ENCODE measurements at places on chromosomes 2 and 18.

GRCh38 chr2:28545590-28546200 is 49.8 kb downstream of the PLB1 start:
- DNase-seq = no peak

DNA sequence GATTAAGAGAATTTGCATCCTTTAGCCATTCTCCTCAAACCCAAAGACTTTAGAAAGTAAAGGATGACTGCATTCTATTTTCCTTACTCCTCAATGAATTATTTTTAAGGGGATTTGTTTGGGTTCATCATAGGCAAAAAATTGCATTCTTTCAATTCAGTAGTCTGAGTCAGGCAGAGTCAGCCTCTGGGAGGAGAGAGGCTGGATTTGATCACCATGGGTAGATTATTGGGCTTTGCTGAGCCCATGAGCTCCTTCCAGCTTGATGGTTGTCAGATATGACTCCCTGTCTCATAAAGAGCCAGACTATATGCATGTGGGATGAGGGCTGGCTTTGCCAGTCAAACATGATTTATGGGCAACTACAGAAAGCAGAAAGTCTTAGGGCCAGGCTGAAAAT is 101.2 kb downstream of the KCNS3 start:
- DNase-seq = no peak

GRCh38 chr2:100902817-100903405 is 83.0 kb downstream of the NPAS2 start:
- no peak for DNase-seq

- DNase-seq = no peak
These were observed 182.4 kb upstream of the ERBB4 start for GRCh38 chr2:212721026-212721451.

- no peak for DNase-seq
These were observed 24.9 kb downstream of the CCBE1 start for GRCh38 chr18:59672235-59672711.

DNA sequence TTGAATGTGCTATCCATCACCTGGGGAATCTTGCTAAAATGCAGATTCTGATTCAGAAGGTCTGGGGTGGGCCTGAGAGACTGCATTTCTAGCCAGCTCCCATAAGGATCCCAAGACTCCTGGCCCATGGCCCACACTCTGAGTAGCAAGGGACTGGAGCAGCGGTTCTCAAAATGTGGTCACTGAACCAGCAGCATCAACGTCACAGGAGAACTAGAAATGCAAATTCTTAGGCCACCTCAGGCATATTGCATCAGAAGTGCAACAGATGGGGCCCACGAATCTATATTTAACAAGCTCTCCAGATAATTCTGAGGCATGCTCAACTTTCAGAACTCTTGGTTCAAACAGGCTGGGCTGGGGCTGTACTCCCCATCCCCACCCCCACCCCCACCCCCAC is 74.6 kb downstream of the DHRS9 start:
- no peak for DNase-seq

DNA sequence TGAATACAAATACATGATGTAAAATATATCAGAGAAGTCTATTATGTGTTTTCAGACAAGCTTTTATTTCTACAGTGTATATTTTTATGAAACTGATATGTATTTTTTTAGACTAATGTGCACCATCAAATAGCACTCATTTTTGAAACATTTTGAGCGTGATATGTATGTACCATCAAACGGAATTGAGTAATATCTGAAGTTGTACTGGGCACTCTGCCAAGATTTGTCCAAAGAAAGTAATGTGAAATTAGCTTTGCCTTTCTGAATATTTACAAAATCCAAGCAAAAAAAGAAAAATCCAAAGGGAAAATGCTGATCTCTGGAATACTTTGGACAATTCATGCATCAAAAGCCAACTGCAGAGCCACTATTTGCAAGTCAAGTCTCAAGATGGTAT is 972.0 kb downstream of the DPP10 start:
- DNase-seq = no peak

- DNase-seq = no peak
These were observed 764 bp downstream of the MBD2 start for GRCh38 chr18:54223568-54224241.

DNA sequence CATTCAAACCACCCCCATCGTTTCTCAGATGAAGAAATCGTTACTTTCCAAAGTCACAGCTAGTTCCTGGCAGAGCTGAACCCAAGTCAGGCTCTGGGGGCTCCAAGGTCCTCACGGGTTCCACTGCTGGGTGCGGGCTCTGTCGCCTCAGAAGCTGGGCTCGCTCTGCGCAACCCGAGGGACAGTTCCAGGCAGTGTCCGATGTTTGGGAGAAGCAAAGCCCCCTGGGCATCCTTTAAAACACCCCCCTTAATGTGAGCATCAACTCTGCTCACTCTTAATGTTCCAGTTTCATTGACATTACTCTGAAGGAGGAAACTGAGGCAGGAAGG is 796 bp downstream of the AOX1 start:
- no peak for DNase-seq

- DNase-seq = no peak
These were observed 158.1 kb upstream of the ZNF521 start for GRCh38 chr18:25510096-25510495.

GRCh38 chr2:43513216-43513615 is 82.6 kb downstream of the THADA start:
- DNase-seq = no peak

DNA sequence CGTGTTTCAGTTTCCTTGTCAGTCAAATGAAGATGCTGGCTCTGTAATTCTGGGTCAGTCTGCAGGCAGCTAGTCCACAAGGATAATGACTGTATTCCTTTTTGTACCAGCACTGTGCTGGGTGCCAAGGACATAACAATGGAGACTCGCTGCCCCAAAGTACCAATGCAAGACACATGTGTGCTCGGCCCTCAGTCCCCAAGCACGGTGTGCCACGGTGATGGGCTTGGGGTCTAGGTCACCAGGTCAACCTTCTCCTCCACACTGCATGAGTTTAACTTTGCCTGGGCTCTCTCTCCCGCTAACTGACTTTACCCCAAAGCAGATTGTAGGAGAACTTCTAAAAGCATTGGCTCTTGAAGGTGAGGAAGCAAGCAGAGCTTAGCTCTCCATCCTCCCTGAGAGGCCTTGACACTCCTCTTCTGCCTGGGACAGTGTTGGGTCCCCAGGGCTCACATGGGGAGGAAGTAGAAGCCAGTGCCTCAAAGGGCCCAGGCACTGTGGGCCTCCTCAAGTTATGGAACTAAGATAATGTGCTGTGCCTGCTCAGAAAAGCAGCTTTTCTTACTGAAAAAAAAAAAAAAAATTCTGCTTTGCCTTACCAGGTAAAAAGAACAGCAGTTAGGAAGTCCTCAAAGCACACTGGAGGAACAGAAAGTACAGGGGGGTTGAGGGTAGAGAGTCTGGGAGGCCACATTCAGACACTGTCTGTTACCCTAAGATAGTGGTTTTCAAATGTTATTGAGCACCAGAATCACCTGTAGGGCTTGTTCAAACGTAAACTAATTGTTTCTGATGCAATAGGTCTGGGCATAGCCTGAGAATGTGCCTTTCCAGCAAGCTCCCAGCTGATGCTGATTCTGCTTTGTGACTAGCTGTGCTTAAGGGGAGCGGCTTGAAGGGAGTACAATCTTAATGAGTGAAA is 276.4 kb upstream of the CXCR4 start:
- no peak for DNase-seq

GRCh38 chr2:145860083-145860482 is 1340.2 kb upstream of the ZEB2 start:
- no peak for DNase-seq

- DNase-seq = no peak
These were observed 14.3 kb downstream of the NCKAP5 start for GRCh38 chr2:133553838-133554408.

GRCh38 chr2:180787330-180787729 is 193.1 kb upstream of the UBE2E3 start:
- DNase-seq = no peak

DNA sequence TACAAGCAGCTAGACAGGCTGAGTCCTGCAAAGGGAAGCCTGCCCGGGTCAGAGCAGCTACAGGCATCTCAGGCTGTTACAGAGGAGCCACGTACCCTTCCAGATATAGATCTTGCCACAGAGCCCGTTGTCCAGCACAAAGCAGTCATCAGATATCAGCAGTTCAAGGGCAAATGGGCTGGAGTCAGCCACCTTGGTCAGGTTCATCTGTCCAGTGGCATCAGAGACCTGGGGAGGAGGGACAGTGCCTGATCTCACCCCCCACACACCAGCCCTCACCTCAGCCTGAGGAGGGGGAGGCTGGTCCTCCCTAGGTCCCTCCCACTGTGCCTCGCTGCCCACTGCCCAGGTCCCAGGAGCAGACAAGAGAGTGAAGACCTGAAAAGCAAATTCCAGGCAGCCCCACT is 12.2 kb downstream of the CAPG start:
- DNase-seq = no peak

DNA sequence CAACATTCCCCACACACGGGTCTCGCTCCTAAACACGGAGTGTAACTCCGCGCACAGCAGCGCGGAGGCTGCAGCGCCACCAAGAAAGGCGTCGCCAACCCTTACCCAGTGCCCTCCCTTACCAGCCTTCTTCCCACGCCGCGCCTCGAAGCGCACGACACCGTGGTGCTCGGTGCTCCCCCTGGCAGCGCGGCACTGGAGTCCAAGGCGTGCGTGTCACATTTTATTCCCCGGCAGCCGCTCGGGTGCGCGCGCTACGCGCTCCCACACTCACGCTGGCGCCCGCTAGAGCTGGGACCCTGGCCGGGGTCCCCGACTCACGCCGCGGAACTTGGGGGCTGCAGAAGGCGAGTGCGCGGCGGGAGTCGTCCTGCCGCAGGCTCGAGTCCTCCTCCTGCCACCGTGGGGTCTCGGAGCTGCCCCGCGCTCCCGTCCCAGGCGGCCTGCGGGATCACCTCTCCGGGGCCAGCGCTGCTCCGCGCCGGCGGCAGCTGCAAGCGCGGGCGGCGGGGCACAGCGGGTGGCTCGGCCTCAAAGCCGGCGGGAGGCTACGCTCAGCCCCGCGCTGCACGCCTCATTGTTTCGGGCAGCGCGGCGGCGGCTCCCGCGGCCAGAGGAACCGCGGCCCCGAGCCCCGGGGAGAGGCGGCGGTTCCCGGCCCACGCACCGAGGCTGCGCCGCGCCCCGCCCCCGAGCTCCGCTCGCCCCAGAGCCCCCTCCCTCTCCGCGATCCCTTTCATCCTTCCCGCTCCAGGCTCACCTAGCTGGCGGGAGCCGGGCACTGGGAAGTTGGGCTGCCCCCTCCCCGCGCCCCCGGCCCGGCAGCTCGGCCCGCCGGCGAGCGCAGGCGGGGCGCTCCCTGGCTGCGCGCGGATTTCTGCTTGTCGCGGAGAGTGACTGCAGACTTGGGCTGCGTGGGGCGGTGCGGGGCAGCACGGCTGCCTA is at the start of gene ST6GAL2:
Gene ST6GAL2, minus strand, starts transcription at position 197 of the 945 bp plus-strand sequence. CDS start 42,190 bp downstream, outside the sequence.
- DNase-seq = no peak

GRCh38 chr18:31840499-31840898 is 79.8 kb upstream of the SLC25A52 start:
- DNase-seq = no peak

DNA sequence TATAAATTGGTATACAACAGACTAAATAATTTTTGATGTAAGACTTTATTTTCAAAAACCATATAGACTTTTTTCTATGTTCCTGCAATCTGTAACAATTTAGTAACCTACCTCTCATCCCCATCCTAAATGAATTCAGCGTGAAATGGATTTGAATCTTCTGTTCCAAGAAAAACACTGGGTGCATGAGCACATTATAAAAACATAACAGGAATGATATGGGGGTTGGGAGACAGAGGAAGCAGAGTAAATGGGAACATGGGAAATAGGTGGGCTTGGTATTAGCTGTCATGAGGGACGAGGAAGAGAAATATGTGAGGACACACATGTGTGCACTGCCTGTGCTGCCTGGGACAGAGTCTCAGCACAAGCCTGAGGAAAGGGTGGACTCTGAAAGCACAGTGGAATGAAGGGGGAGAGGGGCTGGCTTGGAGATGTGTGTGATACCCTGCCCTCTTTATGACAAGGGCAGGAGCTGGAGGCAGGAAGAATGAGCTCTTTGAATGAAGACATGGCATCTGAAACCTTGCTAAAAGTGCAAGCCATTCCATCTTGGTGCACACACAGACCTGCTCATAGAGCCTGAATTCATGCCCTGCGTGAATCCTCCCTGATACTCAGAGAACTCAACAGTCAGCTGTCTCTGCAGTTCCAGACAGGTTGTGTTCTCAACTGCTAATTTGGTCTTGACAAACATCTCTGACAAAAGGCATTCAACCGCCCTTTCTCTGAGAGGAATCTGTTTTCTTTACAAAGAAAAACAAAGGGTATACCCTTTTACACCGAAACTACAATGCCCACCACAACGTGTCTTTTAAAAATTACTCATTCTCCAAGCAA is 66.6 kb downstream of the EPB41L3 start:
- DNase-seq = no peak

DNA sequence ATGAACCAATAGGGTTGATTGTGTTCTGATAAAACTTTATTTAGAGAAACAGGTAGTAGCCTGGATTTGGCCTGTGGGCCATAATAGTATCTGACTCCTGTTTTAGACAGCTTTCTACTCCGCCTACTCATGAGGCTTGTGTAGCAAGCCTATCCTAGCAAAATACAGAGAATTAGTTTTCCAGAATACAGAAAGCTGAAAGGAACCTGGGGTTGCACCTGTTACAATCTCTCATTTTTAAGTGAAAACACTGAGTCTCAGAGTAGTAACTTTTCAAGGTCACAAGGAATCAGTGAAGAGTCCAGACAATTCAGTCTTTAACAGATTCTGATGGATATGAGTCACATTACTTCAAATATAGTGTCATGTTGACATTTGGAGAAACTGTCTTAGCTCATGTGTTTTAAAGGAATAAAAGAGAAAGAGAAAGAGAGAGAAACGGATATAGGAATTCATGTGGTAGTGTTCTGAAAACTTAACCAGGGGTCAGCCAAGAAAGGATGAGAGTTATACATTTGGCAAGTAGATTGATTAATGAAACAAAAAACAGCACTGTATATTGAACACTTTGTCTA is 17.0 kb downstream of the ARHGAP28 start:
- no peak for DNase-seq

DNA sequence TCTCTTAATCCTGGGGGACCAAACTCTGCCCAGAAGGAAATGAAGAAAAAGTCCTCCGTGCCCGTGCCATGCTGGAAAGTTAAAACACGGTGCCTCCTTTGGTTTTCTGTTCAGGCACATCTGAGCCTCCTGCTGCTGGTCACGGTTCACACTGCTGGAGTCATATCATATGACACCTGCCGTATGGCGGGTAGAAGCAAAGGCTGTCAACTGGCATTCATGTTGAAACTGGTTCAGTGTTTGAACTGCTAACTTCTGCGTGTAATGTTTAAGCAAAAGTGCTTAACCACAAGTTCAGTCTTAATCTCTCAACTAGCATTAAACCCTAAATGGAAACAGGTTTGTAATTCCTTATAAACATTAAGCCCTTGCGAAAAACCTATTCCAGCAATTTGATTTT is 3.1 kb downstream of the STK39 start:
- DNase-seq = no peak

- DNase-seq = no peak
These were observed 26.3 kb downstream of the FN1 start for GRCh38 chr2:215409331-215410127.

- DNase-seq = peak; percentile 75
These were observed 63.1 kb downstream of the FECH start for GRCh38 chr18:57523171-57523956.
